ENCODE measurements at places on chromosomes 3 and 15.
A peak's percentile ranks its signal among the peaks of the same experiment; 100 is the strongest.

- no peak for DNase-seq
Observed at GRCh38 chr3:27426926-27427325, 57.3 kb downstream of the SLC4A7 start.

DNA sequence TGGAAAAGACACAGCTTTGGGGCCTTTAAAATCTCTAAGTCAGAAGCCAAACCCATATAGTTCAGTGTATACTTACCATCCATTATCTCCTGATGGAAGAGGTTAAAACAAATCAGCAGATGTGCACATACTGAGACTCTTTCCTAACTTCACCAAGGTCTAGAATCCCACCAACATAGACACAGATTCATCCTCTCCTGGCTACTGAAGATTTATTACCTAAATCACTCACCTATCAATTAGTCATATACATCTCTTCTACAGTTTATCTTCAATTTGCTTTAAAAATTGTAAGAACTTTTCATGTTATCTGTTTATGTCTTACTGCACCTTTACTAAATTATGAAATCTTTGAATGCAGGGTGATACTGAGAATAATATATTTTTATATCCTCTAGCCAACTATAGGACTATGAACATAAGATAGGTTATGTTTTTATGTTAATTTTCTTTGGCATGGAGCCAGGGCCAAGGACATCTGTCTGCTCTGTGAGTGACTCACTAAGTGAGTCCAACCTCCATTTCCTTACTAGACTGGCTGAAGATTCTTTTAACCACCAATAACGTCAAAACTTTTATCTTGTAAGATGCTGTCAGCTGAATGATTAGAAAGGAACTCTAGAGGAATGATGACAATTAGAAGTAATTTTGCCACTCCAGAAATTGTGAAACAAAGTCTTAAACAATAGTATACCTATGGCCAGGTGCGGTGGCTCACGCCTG, 397.6 kb downstream of the FOXP1 start:
- DNase-seq, result peak; percentile 17

- no peak for DNase-seq
Observed at GRCh38 chr3:65861718-65862117, 177.0 kb downstream of the MAGI1 start.

GRCh38 chr15:100760357-100760903, 119.2 kb upstream of the ALDH1A3 start:
- no peak for DNase-seq

DNA sequence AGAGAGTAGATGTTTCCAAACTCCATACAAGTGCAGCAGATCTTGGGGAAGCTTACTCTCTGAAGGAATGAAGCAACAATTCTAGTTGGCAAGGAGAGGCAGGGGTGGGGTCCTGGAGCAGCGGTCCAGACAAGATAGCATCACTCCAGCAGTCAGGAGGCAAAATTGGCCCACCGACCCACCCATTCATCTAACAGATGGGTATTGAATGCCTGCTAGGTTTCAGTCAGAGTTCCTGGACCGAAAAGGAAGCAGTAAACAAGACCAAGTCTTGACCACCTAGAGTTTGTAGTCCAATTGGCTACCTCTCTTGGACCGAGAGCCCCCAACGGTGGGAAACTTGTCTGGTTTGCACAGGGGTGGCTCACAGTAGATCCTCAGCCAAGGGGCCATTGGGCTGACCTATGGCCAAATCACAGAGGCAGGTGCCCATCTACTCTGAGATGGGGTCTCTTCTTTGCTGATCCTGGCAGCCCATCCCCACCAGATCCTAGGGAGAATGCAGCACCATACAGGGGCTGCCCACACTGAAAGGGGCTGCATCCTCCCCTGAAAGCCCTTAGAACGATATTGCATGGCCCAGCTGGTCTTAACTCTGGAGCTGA, 74.3 kb downstream of the CORO2B start:
- no peak for DNase-seq

- DNase-seq, result no peak
Observed at GRCh38 chr3:98242155-98242554, 21.9 kb upstream of the OR5H6 start.

DNA sequence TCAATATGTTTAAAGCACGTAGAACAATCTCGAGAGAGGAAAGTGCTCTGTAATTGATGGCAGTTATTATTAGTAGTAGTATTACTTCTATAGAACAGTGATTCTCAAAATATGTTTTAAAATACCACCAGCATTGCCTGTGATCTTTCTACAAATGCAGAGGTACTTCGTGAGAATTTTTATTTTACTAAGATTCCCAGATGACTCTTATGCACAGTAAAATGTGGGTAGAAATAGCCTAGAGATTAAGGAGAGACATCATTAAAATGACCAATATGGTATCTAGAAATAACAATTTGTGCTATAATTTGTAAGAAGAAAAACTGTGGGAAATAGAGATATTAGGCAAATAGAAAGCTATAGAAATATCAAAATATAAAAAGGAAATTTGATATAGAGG, 157.9 kb downstream of the SUCNR1 start:
- no peak for DNase-seq

- no peak for DNase-seq
Observed at GRCh38 chr3:127585163-127585812, 5.2 kb downstream of the TPRA1 start.

DNA sequence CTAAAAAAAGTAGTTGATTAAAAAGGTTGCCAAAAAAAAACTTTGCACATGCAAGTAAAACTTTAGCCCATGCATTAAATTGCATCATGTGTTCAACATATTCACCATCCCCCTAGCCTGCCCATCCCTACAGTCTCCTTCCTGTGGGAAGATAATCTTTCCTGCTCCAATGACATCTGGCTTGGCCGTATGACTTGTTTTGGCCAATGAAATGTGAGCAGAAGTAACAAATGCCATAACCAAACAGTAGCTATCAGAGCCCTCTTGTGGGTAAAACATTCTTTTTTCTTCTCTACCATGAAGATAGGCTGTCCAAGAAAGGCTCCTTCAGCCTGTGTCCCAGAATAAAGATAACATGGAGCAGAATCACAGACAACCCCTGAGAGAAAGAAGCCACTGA, 15.3 kb downstream of the ERC2 start:
- DNase-seq, result no peak

DNA sequence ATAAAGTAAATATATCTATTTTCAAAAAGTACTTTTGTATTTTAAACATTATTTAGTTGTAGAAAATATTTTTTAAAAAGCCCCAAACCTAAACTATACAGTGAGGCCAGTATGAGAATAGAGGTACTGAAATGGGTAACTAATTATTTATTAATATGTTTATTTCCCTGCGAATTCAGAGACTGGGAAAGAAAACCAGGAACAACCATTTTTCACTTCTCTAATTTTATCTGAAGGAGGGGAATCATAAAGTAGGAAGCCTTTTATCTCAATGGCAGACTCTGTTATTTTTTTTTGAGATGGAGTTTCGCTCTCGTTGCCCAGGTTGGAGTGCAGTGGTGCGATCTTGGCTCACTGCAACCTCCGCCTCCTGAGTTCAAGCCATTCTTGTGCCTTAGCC, 63.6 kb upstream of the TRAK1 start:
- DNase-seq, result no peak

- no peak for DNase-seq
Observed at GRCh38 chr15:40270246-40270995, 12.4 kb downstream of the ANKRD63 start.

DNA sequence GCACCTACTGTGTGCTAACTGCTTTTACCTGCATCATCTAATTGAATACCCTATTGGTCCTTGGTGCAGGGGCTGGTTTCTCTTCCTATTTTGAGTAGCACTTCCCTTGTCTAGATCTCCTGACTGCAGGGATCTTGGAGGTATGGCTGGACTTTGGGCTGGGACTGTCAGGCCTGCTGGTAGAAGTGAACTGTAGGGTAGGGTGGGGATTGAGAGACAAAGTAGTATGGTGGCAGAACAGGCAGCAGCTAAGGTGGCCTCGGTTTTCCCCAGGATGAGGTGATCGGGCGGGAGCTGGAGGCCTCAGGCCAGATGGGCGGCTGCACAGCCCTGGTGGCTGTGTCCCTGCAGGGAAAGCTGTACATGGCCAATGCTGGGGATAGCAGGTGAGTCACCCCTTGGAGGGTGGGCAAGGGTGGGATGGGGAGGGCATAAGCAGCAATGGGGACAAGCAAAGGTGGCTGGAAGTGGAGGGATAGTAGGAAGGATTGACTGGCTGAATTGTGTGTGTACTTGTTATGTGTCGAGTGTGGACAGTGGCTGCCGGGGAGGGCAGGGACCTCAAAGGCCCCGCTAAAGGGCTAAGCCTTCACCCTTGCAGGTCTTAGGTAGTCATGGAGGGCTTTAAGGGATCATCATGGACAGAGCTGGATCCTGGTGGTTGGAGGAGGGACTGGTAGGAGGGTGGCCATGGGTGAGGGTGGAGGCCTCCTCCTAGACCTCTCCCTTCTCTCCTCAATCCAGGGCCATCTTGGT, 2.0 kb downstream of the PPM1M start:
- DNase-seq, result no peak

- DNase-seq, result no peak
Observed at GRCh38 chr3:174285242-174285864, 573.8 kb upstream of the NAALADL2 start.

GRCh38 chr3:100141586-100141985, 27.3 kb upstream of the FILIP1L start:
- no peak for DNase-seq

DNA sequence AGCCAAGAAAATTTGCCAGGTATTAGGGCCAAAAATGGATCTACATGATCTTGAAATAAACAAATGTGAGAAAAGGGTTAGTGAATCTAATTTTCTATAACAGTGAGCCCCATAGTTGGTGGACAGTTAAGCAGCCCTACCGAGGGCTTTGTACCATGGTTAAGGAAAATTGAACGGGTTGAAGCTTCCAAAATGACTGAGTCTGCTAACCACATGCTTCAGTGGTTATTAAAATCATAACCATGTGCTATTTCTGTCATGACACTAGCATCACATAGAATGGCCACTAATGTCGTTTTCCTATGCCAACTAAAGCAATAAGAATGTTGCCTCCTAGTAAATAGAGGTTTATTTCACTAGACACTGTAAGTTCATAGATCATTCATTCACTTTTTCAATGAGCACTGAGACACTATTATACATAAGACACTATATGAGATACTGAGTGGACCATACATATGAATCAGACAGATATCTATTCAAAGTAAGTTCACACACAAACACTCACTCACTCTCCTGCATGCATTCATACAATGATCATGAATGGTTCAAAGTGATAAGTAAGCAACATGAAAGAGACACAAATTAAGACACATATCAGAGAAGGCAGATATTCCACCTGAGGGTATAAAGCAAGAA, 4.3 kb downstream of the SST start:
- no peak for DNase-seq

DNA sequence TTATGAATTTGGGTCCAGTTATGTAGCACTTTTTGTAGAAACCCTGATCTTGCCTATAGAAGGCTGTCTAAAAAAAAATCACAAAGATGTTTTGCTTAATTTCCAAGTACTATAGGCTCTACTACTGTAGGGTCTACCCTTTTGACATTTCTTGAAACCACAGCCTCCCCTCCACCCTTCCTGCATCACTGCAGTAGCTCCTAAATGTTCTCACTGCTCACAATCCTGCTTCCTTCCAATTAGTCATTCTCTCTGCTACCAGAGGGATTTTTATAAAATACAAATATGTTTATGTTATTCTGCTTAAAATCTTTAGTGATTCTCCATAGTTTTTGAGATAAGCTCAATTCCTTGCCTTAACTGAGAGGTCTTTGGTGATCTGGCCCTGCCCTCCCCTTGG, 114.0 kb downstream of the CYP19A1 start:
- DNase-seq, result no peak

GRCh38 chr3:190617185-190617584, 103.3 kb downstream of the IL1RAP start:
- no peak for DNase-seq
